ENCODE measurements at places on chromosomes 6 and 20.

GRCh38 chr6:113690281-113691259 is 166.6 kb upstream of the MARCKS start:
- peak; percentile 85 for DNase-seq

DNA sequence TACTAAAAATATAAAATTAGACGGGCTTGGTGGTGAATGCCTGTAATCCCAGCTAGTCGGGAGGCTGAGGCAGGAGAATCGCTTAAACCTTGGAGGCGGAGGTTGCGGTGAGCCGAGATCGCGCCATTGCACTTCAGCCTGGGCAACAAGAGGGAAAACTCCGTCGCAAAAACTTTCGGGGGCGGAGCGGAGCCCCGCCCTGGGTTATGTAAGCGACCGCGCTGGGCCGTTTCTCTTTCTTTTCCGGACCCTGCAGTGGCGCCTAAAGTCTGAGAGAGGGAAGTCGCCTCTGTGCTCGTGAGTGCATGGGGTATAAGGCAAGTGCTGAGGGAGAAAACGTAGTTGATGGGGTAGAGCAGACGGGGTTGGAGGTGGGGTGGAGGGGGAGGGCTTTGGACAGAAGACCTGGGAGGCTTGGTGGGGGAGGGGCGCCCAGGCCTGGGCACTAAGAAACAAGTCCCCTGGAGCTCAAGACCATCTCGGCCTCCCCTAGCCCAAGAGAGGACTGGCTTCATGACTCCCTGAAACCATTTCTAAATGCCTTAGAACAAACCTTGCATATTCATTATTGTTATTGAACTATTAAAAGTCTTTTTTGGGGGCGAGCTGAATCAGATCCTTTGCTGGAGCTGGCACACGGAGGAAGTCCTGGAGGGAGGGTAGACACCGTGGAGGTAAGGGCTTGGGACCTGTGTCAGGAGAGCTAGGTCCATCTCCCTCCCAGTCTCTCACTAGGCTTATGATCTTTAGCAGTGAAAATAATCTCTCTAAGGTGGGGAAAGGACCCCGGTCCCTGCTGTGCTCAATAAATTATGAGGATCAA is 2.7 kb upstream of the MICA start:
- peak; percentile 58 for DNase-seq

- DNase-seq = no peak
Measured at GRCh38 chr6:136918706-136919105, 3.4 kb upstream of the SLC35D3 start.

DNA sequence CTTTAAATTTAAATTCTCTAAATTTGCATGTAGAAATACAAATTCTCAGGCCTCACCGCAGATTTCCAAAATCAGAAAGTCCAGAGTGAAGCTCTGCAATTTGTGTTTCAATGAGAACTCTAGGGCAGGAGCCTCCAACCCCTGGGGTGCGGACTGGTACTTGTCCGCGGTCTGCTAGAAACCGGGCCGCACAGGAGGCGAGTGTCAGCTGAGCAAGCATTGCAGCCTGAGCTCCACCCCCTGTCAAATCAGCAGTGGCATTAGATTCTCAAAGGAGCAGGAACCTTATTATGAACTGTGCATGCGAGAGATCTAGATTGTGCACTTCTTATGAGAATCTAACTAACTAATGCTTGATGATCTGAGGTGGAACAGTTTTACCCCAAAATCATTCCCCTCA is 203.0 kb upstream of the PCSK2 start:
- DNase-seq = no peak

DNA sequence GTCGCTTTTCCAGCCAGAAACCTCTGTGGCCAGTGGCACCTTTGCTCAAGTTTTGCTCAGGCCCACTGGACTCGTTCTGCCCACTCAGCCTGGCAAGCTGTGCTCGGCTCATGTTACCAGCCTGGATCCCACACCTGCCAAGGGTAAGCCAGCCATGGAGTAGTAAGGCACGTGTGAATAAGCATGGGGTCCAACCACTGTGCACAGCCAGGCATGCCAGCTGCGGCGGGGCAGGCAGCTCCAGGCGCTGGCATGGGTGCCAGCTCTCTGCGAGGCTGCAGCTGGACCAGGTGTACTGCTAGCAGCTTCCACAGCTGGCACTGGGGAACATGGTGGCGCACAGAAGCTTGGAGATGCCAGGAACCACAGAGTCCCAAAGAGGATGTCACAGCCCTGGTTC is 32.1 kb upstream of the PDYN start:
- no peak for DNase-seq

DNA sequence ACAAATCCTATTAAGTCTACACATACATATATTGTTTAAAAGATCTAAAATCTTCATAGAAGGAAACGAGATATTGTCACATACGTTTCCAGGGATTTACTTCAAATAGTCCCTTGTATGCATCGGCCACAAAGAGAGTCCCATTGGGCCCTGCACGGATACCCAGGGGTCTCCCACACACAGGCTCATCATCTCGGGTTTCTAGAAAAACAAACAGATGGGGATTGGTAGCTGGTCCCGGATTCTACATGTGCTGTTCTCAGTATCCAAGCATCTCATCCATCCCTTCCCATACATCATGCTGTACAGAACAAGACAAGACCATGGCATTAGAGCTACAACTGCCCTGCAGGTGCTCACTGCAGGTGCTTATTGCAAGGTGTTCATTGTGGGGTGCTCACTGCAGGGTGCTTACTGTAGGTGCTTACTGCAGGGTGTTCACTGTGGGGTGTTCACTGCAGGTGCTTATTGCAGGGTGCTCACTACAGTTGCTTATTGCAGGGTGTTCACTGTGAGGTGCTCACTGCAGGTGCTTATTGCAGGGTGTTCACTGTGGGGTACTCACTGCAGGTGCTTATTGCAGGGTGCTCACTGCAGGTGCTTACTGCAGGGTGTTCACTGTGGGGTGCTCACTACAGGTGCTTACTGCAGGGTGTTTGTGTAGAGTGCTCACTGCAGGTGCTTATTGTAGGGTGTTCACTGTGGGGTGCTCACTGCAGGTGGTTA is 21.0 kb downstream of the APMAP start:
- DNase-seq = no peak

DNA sequence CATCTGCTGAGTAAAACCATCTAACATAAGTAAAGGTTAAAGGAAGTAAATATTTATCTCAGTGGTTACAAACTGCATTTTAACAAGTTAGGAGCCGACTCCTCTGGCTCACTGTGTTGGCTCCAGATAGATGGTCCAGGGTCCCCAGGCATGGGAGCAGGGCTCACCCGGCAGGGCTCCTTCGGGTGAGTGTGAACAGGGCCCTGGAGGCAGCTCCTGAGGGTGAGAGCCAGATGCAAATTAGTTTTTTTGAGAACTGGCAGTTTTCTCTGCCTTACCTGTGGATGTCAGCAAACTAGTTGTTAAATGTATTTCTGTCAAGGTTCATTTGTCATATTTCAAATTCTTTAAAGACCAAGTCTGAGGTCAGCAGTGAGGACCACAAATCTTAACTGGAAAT is 21.5 kb downstream of the TPBG start:
- no peak for DNase-seq

DNA sequence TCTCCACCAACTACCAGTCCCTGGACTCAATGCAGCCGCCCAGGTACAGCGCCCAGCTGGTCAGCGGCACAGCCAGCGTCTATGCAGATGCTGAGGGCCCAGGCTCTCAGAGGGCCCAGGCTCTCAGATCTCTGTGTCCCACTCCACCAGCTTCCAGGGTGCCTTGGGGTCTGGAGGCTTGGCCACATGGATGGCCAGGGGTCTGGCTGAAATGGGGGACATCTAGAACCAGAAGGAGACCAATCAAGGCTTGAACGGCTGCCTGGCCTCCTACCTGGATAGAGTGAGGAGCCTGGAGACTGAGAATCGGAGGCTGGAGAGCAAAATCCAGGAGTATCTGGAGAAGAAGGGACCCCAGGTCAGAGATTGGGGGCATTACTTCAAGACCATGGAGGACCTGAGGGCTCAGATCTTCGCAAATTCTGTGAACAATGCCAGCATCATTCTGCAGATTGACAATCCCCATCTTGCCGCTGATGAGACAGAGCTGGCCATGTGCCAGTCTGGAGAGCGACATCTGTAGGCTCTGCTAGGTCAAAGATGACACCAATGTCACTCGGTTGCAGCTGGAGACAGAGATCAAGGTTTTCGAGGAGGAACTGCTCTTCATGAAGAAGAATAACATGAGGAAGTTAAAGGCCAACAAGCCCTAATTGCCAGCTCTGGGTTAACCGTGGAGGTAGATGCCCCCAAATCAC is 44.1 kb upstream of the GRM4 start:
- DNase-seq = no peak

DNA sequence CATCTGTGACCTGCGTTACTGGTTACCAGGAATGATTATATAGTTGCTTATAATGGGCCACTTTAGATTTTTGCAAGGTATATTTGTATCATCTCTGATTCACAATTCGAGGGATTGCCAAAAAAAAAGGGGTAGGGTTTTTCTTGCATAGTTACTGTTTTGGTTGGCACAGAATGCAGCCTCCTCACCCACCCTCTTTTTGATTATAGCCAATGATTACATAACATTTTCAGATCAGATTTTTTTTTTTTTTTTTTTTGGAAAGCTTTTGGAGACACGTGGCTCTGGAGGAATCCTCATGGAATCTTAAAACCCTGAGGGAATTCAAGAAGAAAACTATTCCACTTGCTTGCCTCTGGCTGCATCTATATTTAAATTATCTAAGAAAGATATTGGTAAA is 53.7 kb downstream of the UST start:
- no peak for DNase-seq

GRCh38 chr6:42156638-42157037 is 14.2 kb upstream of the C6orf132 start:
- no peak for DNase-seq

GRCh38 chr20:14879839-14880238 is 542.4 kb upstream of the FLRT3 start:
- DNase-seq = no peak

DNA sequence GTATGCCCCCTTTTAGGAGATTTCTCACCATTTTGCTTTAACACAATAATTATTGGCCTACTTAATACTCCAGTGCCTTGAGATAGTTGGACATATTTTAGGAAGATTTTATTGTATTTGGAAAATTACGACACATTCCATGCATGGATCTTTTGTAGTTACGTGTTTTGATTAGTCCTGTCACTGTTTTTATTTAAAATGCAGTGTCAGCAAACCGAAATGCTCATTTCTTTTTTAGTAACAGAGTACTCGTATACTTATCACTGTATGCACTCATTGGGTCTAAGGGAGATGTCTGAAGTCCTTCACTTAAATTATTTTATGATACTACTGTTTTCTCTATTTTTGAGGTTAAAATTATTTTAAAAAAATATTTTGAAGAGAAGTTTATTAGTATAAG is 153.8 kb downstream of the QKI start:
- no peak for DNase-seq
